Amniotic stem cell (primary cell): ENCODE measurements at places on chromosomes 13 and 19.

DNA sequence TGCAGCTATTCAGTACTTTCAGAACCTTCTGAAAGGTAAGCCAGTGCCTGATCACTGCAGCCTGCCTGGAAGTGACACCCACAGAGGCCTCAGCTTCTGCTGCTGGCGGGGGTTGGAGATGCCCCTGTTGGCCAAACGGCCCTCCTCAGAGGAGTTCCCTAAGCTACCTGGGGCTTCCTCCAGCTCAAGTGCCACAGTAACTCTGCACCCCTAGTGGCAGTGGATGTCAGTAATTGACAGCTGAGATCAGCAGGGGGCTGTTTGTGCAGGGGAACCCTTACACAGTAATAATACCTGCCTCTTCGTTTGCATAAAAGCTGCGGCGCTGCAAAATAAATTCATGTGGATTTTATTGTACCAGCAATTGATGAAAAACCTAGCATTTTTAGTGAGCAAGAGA lies 28.9 kb downstream of the TDRD12 start:
- DNase-seq, result no peak

- no peak for DNase-seq
Observed at GRCh38 chr13:78430166-78430791, 173.1 kb downstream of the POU4F1 start.

DNA sequence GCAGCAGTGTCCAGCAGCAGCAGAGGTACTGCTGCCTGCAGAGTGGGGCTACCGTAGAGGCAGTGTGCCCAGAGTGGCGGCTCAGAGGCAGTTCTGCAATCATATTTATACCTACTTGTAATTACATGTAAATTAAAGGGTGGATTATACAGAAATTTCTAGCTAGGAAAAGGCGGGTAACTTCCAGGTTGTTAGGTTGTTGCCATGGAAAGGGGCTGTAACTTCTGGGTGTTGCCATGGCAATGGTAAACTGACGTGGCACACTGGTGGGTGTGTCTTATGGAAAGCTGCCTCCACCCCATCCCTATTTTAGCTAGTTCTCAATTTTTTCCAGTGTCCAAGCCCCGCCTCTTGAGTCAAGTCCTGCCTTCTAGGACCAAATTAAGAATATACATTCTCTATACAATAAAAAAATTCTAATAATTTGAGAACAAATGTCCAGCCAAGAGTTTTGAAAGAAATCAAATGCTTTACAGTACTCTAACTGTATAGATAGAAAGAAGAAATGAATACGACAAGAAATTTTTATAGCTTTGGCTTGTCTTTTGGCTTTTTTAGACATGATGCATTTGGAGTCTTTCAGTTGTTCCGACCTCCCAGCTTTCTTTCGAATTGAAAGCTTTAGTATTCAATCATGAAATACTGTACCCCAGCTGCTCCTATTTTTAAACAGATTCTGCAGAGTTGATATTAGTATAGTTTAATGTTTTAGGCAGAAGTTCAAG lies 816.6 kb downstream of the DIAPH3 start:
- no peak for DNase-seq

GRCh38 chr13:40109351-40109844 lies 453.9 kb downstream of the COG6 start:
- DNase-seq, result no peak

- DNase-seq, result no peak
Observed at GRCh38 chr19:15780610-15781418, 6.6 kb upstream of the OR10H5 start.

DNA sequence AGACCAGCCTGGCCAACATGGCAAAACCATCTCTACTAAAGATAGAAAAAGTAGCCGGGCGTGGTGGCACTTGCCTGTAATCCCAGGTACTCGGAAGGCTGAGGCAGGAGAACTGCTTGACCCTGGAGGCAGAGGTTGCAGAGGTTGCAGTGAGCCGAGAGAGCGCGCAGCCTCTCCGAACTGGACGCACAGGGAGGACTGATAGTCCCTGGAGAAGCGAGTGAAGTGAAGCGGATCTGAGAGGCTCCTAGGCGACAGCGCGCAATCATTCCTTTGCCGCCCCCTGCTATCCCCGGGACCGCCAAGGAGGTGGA lies 233 bp downstream of the ZNF561 start:
- DNase-seq, result no peak

DNA sequence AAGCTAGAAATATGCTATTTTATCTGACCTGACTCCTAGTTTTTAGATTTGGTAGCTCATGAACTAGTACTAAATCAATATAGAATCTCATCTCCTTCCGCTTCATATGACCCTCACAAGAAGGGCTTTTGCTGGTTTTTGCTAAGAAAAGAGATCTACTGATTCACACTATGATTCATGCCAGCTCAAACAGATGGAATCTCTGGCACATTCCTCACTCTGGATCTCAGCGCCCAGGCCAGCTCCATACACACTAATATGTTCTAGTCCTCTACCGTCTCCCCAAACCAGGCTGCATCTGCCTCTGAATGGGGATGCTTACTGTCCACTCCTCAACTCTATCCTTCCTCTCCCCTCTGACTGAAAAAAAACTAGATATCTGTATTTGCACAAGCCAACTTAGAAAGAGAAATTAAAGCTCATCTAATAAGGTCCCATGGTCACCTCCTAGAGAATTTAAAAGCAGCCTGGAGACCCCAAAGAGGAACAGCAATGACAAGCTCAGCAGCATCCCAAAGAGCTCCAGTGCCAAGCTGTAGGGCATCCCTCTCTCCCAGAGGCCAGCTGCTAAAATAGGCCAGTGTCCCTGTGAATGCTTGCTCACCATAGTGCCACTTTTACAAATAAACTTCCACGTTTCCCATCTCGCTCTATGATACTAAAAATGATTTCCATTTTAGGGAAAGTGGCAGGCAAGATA lies 74.9 kb downstream of the LHFPL6 start:
- DNase-seq, result peak; percentile 86

DNA sequence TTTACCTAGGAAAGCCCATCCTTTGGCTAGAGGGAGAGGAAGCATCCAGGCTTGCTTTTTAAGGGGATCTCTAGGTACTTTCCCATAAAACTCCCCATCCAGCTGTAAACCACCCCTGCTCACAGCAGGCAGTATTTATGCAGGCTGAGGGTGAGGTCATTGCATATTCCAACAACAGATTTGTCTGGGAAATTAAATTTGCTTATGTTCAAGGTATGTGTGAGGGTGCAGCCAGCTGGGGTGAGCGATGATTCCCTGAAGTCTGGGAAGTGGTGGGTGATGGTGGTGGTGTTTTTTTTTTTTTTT lies 96.3 kb upstream of the C1QTNF9B start:
- DNase-seq, result no peak

- no peak for DNase-seq
Observed at GRCh38 chr19:8017808-8018207, 12.4 kb upstream of the ELAVL1 start.

- DNase-seq, result no peak
Observed at GRCh38 chr13:48113756-48114130, 18.8 kb upstream of the MED4 start.

GRCh38 chr19:7565332-7565731 lies 29.8 kb downstream of the PNPLA6 start:
- no peak for DNase-seq
